ENCODE measurements at places on chromosomes 6 and 20. TPM values are rescaled to one million over a fixed set of nuclear protein-coding genes. Genes with fewer than 3 reads are reported as not detected.

The SRSF12 gene
- 0.53 TPM for total RNA-seq

The SIRPB1 gene
- 1.9 TPM for total RNA-seq

The RSPO3 gene
- total RNA-seq: not detected

The SAMD3 gene
- 0.95 TPM for total RNA-seq

- no peak for DNase-seq
Observed at GRCh38 chr20:29873946-29874345, 1383.5 kb upstream of the DEFB115 start.

DNA sequence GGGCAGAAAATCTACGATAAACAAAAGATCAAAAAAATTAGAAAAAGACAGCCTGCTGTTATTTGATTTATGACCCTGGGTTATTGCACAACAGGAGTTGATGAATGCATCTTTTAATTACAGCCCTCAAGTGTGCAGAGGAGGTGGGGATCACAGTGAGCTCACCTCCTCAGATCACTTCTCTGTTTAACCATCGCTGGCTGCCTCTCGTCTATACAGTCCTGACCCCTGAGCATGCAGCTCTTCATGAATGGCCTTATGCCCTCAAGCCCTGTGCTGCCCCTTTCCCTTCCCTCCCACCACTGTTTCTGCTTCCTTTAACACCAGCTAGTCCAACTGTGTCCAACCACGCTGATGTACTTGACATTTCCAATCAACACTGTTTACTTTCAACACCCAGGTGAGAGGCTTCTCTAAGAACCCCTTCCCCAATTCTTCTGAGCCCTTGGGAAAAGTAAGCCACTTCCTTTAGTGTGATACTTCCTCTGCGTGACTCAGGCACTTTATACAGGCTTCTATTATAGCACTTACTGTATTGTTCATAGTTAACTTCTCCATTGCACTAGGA lies 60.6 kb upstream of the RIPOR2 start:
- DNase-seq: no peak
